ENCODE measurements at places on chromosomes 1 and 21. TPM values are rescaled to one million over a fixed set of nuclear protein-coding genes. Genes with fewer than 3 reads are reported as not detected.

LRRC3 gene
- 0.61 TPM for total RNA-seq

ADGRL4 gene
- not detected for total RNA-seq

- no peak for DNase-seq
Measured at GRCh38 chr1:40736085-40736531, 44.6 kb downstream of the NFYC start.

CCDC17 gene
- 8.3 TPM for total RNA-seq

DNA sequence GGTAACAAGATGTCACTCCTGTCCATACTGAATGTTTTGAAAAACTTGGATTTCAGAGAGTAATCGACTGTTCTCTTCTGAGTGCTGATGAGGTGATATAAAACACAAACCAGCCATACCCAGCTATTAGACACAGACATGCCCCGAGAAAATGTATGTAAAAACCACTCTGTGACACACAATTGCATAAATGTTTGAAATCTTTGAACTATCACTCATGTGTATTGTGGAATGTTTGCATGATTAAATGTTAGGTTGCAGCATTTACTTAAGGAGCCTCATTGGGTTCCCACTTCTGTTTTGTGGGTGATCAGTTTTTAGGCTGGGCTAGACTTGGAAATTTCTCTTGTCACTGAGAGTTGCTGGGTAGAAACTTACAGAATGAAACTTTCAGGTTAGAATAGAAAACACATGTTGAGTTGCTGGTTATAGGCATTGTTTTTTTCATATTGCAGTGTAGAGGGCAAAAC is 270.4 kb upstream of the B3GALT2 start:
- no peak for DNase-seq

GRCh38 chr1:23803674-23804073 is 3.1 kb upstream of the GALE start:
- DNase-seq = no peak

GRCh38 chr1:28560886-28561285 is 8.0 kb downstream of the TRNAU1AP start:
- DNase-seq = no peak

DNA sequence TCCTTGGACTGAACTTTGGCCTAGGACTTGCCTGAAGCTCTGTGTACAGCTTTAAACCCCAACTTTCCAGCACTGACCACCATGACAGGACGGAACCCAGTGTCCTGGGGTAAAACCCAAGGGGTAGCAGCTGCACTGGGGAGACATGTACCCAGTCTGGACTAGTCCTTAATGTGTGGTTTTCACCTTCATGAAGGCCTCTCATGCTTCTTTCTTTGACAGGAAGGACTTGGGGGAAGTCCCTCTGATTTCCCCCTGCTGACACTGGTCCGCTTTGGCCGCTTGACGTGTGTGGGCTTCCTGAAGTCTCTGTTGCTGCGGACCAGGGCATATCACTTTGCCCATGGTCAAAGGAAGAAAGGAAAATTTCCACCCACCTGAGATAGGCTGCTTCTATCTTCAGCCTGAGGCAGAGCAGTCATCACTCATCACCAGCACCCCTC is 66.3 kb upstream of the PRDX6 start:
- DNase-seq = no peak

OR2L3 gene
- total RNA-seq = not detected

- no peak for DNase-seq
Measured at GRCh38 chr1:56799605-56800400, 19.4 kb downstream of the FYB2 start.

S100A2 gene
- 14.1 TPM for total RNA-seq

GRCh38 chr1:162635418-162635817 is 3.2 kb downstream of the DDR2 start:
- DNase-seq = no peak
